ENCODE measurements at places on chromosomes 11 and 22.
A peak's percentile ranks its signal among the peaks of the same experiment; 100 is the strongest.

- no peak for DNase-seq
Observed at GRCh38 chr11:119979701-119980100, 158.2 kb downstream of the TRIM29 start.

DNA sequence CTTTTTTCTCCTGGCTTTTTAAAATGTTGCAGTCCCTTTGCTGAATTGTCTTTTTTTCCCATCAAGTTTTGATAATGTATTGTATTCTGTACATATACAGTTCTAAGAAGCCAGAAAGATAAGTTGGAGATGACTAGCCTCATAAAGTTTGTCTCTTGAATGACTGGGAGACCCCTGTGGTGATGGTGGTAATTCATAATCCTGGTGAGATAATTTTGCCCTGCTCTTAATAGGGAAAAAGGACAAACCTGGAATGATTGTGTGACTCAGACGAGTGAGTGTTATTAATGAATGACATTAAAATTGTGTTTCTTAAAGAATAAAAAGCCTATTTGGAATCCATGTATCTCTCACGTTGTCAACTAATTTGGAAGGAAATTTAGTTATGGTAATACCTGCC is 1.2 kb downstream of the HIKESHI start:
- no peak for DNase-seq

DNA sequence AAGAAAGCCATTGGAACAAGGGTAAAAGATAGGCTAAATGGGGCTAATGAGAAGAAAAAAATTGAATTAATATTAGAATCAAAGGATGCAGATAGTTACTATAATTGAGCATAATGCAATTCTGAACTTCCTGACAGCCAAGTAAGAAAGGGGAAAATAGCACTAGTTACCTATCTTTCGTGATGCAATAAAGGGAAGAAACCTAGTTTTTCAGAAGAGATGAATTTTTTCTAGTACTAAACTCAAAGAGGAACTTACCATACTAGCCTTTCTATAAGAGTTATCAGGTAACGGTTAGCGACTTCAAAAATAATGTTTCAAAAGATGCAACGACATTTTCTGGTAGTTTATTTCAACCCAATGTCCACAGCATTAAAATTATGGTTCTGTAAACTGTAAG is 8.8 kb upstream of the WT1 start:
- DNase-seq = no peak

DNA sequence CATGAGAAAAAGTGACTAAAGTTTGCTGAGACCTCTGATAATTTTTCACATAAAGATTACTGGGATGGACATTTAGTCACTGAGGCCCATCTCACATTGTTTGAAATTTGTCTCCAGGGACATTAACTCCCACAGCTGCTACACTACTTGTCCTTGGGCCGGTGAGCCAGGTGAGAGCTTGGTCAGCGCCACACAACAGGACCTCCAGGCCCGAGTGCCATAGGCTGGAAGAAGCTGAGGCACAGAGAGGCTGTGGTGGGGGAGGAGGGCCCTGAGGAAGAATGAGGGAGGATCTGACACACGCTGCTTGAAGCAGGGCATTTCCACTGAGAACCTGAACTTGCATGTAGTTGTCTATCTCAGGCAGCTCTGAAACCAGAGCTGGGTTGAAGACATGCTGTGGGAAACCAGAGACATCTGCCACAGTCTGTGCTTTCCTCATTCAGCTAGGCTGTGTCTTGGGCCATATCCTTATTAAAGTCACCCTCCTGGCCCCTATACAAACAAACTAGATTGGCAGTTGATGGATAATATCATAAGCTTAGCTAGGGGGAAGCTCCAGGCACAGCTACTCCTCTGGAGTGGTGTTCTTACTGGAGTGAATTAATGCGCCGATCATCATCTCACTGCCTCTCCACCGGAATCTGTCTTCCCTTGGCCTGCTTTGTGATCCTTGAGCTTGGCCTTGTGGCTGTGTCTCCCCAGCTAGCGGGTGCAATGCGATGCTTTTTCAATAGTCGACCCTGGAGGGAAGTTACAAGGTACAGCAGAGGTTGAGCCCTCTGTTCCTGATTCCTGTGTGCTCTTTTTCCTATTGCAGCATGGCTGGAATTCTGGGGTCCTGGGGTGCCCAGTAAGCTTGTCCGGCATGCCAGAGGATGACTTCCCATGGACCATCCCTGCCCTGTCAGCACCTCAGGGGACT is 225.3 kb upstream of the B3GAT1 start:
- no peak for DNase-seq

GRCh38 chr11:44426119-44426518 is 116.2 kb upstream of the ALX4 start:
- DNase-seq = peak; percentile 20

DNA sequence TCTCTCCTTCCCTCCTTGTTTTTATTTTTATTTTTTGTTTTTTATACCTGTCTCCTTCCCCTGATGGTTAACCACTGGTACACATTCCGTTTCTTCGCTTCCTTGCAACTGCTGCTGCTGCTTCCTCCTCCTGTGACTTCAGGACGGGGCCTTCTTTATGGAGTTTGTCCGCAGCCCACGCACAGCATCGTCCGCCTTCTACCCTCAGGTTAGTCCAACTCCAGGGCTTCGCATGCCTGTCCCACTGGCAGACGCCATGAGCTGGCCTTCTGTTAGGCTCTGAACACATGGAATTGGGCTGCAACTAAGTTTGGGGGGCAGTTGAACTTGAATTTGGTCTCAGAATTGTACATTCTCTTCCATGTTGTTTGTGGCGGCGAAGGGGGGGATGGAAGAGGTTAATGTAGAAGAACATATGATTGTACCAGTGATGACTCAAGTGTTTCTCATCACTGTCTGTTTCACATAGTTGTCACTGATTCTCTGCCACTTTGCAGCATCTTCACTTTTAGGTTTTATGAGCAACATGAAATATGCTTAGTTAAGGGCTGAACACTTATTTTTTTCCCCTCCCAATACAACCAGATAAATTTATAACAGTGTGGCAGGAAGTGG is 83.0 kb upstream of the YWHAH start:
- no peak for DNase-seq
